ENCODE measurements at places on chromosomes 16 and 17.

DNA sequence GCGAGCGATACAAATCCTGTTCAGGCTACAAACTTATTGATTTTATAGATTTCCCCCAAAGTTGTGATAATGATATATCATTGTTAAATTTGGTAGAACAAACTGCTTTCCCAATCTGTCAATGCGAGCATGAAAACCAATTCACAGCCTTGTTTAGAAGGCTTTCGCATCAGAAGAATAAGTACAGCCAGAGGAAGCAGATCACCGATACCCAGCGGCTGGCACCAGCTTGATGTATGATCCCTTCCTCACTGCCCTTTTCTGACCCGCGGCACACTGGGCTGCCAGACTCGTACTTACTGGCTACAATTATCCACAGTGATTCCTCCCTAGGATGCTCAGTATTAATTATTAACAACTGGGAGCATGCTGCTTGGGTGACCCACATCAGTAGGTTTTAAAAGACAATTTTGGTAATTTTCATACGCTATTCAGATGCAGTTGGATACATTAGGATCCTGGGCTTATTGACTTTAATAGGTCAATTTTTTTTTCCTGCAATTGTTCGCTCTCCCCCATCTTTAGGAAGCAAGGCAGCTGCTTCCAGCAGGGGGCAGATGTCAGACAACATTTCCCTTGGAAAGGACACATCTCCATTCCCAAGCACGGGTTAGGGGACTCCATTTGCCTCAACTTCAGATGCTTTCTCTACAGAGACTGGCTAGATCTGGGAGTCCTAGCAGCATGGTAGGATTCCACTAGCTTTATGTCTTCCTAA is 582.7 kb upstream of the PSMD7 start:
- no peak overlapping the region for H3K4me3 ChIP-seq
- peak; percentile 6 for DNase-seq
- H3K36me3 ChIP-seq, result no peaks in the 10 kb centered on the region
- no peak overlapping the region for H3K27ac ChIP-seq
- H3K4me1 ChIP-seq, result no peaks in the 10 kb centered on the region

- H3K4me1 ChIP-seq, result peaks cover 4% of the 10 kb centered on the region
- no peak for DNase-seq
- H3K27me3 ChIP-seq, result peaks cover 13% of the 10 kb centered on the region
- no peak overlapping the region for H3K4me3 ChIP-seq
Observed at GRCh38 chr17:48565022-48565554, 13.1 kb downstream of the HOXB4 start.

DNA sequence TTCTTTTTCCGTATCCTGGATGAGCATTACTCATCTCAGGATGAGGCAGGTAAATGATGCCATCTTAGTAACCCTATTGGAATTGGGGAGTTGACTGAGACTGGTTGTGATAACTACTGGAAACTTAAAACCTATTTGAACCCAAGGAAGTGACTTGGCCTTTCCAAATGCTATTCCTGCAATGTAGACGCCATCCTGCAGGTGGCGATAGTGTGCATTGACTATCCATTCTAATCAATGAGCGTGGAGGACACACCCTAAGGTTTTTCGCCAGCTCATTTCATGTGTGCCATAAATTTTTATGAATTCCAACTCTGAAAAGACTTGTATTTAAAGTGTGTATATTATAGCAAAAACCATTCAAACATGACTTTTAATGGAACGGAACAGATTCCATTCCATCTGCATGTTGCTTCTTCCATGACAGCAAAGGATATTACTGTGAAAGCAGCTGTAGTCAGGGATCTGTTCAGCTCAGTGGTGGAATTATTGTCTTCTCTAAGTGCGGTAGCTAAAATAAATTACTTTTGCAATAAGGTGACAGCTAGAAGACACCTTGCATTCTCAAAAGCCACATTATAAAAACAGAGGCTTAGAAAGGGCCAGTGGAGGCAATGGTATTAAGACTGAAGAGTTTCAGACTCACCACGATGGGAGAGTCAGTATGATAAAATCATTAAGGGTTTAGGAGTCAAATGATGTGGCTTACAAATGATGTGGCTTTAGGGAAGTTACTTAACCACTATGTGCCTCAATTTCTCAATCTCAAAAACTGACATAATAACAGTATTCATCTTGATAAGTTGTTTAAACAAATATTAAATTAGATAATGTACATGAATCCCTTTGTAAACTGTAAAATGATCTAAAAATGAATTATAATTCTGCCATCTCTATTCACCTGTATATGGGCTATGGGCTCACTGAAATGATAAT is 55.5 kb downstream of the SYT17 start:
- H3K4me3 ChIP-seq, result no peak overlapping the region
- H3K36me3 ChIP-seq, result peaks cover 6% of the 10 kb centered on the region
- no peak overlapping the region for H3K27ac ChIP-seq
- DNase-seq, result peak; percentile 37

- DNase-seq, result no peak
- H3K27ac ChIP-seq, result no peak overlapping the region
- H3K4me1 ChIP-seq, result peaks cover 9% of the 10 kb centered on the region
- H3K36me3 ChIP-seq, result no peaks in the 10 kb centered on the region
Observed at GRCh38 chr17:5838661-5839300, 231.4 kb upstream of the WSCD1 start.

GRCh38 chr16:3115561-3115960 is 3.2 kb downstream of the ZNF205 start:
- H3K4me3 ChIP-seq, result no peak overlapping the region
- no peaks in the 10 kb centered on the region for H3K27me3 ChIP-seq
- H3K36me3 ChIP-seq, result no peaks in the 10 kb centered on the region
- H3K4me1 ChIP-seq, result no peaks in the 10 kb centered on the region

GRCh38 chr16:79047337-79047736 is 553.2 kb downstream of the MAF start:
- peaks cover 41% of the 10 kb centered on the region for H3K4me1 ChIP-seq
- no peaks in the 10 kb centered on the region for H3K27me3 ChIP-seq
- peak overlapping the region; percentile 25 for H3K27ac ChIP-seq
- H3K36me3 ChIP-seq, result peaks cover 2% of the 10 kb centered on the region
- H3K4me3 ChIP-seq, result no peak overlapping the region

GRCh38 chr17:47620503-47621245 is 29.0 kb upstream of the KPNB1 start:
- H3K27me3 ChIP-seq, result no peaks in the 10 kb centered on the region
- H3K4me3 ChIP-seq, result peak overlapping the region; percentile 27
- H3K4me1 ChIP-seq, result peaks cover 30% of the 10 kb centered on the region
- H3K27ac ChIP-seq, result peak overlapping the region; percentile 74
- H3K36me3 ChIP-seq, result peaks cover 7% of the 10 kb centered on the region
